ENCODE measurements at places on chromosomes 13 and 19.

- DNase-seq = peak; percentile 10
These were observed 15.7 kb downstream of the RANBP3 start for GRCh38 chr19:5961969-5962945.

DNA sequence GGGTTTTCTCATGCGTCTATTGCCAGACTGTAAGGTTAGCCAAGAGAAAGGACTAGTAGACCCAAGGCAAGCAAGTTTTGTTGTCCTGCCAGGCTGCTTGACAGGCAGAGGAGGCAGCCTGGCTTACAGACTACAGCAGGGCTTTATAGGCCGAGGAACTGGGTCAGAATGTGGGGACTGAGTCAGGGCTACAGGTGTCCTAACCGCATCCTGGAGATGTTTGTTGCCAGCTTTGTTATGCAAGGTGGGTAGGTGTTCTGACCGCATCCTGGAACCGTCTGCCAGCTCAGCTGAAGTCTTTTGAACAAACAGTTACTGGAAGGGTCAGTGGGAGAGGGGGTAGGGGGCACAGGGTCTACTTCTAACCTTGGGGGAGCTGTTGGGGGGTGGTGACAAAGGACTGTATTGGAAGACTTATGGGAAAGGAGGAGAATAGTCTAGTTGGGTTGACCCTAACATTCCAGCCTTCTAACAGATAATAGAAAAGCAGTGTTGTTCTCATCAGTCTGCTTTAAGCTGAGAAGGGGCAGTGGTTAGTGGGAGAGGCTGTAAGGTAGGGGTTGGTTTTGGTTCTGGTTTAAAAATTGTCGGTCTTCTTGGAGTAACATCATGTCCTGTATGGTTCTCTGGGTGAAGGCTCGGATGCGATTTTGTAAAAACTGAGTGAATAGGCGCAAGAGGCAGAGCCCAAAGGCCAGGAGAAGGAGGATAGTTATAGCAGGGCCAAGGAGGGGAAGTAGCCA is 913.8 kb upstream of the SLITRK5 start:
- DNase-seq = no peak

GRCh38 chr13:89755729-89756492 is 1591.6 kb upstream of the MIR17HG start:
- DNase-seq = no peak

GRCh38 chr19:5078666-5079065 is 109.8 kb downstream of the KDM4B start:
- no peak for DNase-seq

DNA sequence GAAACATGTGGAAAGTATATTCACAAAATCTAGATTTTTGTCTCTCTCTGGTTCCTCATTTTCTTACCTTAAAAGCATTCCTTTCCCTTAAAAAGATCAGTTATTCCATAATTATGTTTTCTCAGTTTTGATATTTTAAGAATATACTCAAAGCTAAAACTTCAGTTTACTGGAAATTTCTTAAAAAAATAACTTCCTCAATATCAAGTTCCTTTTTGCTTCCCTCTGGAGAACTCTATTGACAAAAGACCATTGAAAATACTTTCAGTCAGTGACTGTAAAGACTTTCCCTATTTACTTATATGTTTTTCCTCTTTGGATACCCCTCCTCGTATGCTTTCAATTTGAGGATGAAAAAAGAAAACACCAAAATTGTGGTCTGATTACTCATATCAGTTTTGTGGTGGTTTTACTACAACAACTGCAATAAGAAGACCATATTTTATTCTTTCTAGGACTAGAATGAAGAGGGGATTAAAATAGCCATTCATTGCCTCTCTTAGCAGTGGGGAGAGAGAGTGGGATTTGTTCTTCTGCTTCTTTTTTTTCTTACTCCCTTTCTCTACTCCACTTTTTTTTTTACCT is 113.2 kb downstream of the ESD start:
- DNase-seq = no peak

- DNase-seq = no peak
These were observed 349.7 kb downstream of the LIG4 start for GRCh38 chr13:107865643-107866031.

- DNase-seq = no peak
These were observed 24.3 kb downstream of the COLGALT1 start for GRCh38 chr19:17579661-17580244.

GRCh38 chr19:18294467-18294864 is 13.0 kb upstream of the JUND start:
- DNase-seq = peak; percentile 29

GRCh38 chr19:9875796-9876195 is 40.7 kb downstream of the PIN1 start:
- DNase-seq = no peak

- no peak for DNase-seq
These were observed at the start of gene TLE5 for GRCh38 chr19:3062165-3063105. TLE5 (minus strand) TSS chr19:3062495; CDS start chr19:3062200, 295 bp downstream.

- DNase-seq = peak; percentile 46
These were observed 13.5 kb upstream of the TPM4 start for GRCh38 chr19:16062789-16063188.

- DNase-seq = no peak
These were observed 1636.8 kb downstream of the PCDH9 start for GRCh38 chr13:65593298-65593874.

- no peak for DNase-seq
These were observed 2.5 kb downstream of the ITPKC start for GRCh38 chr19:40719414-40719894.

DNA sequence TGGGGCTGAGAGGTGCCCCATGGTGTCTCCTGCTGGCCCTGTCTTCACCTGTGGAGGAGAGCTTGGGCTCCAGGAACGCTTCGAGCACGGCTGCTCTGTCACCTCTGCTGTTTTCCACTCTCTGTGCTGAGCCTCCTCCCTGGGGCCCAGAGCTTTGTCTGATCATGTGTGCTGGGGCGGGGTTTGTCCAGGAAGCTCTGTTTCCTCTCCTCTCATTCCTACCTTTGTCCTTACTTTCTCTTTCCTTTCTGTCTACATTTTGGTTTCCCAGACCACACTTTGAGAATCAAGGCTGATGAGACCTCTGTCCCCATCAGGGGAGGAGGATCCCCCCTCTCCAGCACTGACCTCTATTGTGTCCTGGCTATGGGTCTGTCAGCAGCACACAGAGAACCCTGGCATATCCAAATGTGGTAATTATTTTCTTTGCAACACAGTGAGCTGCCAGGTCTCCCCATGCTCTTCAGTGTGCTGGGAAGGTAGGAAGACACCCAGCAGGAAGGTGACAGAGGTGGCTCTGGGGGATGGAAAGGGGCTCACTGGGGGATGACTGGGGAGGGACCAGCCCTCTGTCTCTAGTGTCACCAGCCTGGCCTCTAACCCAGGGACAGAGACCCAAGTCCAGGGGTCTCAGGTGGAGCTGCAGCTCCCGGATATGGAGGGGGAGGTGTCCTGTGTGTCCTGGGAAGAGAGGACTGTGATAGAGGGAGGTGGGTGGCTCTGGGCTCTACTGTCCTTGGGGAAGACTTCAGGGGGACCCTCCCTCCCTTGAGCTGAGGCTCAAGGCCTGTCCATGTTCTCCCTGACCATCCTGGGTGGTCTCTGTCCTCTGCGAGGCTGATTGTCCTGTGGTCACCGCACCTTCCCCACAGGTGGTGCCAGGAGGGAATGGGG is at the start of gene CEACAM1:
Gene CEACAM1, minus strand, starts transcription at position 128 of the 894 bp plus-strand sequence. Its CDS starts 107 bp downstream, at position 21.
- DNase-seq = no peak

DNA sequence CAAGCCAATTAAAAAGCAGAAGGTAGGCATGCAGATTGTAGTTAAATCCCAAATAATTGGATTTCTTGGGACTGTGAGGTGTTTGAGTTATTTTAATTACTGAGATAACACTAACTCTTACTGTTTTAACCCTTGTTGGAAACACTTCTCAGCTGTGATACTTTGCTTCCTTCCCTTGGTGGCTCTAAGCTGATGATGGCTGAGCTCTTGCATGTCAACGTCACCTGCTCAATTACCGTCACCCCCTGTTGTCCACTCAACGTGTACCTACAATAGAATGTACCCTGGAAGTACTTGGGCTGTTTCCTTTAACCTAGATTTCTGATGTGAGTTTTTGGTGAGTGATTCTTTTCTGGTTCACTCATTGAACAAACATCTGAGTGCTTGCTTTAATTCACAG is 303.4 kb downstream of the SLC7A1 start:
- no peak for DNase-seq

- no peak for DNase-seq
These were observed at the start of gene SYDE1 for GRCh38 chr19:15107061-15108010. SYDE1 (plus strand) TSS chr19:15107401; CDS start chr19:15107434, 33 bp downstream.

DNA sequence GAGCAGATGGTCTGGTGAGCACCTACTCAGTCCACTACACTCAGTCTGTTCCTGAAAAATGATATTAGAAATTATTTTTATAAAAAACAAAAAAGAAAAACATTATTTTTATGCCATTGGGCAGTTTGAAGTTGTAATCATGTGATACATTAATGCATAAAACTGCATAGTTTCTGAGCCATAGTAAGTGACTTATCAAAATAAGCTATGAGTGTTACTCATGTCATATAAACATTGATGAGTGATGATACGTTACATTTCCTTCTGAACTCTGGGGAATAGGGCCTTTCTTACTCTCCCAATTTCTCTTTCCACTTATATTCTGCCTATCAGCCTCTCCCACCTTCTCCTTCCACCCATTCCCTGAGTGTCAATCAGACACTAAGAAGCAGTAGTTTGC is 8.9 kb downstream of the ZNF805 start:
- no peak for DNase-seq

GRCh38 chr13:24875566-24875965 is 111.6 kb downstream of the RNF17 start:
- no peak for DNase-seq

- DNase-seq = no peak
These were observed 957 bp downstream of the NUMBL start for GRCh38 chr19:40689339-40690049.

DNA sequence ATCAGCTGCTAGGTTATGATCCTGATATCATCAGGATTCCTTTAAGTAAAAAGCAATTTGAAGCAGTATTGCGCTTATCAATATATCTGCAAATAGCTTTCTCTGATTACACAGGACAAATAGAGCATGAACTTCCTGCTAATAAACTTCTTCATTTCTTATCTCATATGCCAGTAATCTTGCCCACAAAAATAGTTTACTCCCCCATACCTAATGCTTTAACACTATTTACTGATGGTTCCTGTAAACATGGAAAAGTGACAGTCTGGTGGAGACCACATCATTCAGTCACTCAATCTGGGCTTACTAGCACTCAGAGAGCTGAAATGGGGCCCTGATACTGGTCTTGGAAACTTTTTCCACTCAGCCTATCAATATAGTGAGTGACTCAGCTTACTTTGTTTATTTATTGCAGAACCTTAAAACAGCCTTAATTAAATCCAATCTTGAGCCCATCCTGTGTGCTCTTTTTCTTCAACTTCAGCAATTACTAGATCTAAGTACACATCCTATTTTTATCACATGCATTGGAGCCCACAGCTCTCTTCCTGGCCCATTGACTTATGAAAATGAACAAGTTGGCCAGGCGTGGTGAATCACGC is 1464.3 kb downstream of the UQCRFS1 start:
- DNase-seq = no peak

DNA sequence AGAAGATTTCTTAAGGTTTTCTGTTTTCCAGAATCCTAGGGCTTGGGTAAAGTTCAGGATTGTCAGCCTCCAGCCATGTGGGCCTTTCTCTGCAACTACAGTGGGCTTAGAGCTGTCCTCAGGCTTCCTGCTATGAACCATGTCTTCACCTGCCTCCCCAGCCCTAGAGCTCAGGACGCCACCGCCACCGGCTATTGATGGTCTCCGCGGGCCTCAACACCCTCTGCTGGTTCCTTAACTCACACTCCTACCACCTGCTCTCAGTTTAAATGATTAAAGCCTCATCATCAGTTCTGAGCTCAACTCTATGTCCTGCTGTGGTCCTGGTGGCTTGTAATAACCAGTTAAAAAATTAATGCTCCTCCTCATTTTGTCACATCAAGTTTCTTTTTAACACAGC is 221.0 kb downstream of the EFNB2 start:
- DNase-seq = no peak

GRCh38 chr19:9381361-9381785 is 18.6 kb downstream of the ZNF177 start:
- DNase-seq = no peak

- no peak for DNase-seq
These were observed 2.6 kb upstream of the HAUS5 start for GRCh38 chr19:35609851-35610353.

- DNase-seq = no peak
These were observed 4.3 kb downstream of the DMKN start for GRCh38 chr19:35509018-35509652.

DNA sequence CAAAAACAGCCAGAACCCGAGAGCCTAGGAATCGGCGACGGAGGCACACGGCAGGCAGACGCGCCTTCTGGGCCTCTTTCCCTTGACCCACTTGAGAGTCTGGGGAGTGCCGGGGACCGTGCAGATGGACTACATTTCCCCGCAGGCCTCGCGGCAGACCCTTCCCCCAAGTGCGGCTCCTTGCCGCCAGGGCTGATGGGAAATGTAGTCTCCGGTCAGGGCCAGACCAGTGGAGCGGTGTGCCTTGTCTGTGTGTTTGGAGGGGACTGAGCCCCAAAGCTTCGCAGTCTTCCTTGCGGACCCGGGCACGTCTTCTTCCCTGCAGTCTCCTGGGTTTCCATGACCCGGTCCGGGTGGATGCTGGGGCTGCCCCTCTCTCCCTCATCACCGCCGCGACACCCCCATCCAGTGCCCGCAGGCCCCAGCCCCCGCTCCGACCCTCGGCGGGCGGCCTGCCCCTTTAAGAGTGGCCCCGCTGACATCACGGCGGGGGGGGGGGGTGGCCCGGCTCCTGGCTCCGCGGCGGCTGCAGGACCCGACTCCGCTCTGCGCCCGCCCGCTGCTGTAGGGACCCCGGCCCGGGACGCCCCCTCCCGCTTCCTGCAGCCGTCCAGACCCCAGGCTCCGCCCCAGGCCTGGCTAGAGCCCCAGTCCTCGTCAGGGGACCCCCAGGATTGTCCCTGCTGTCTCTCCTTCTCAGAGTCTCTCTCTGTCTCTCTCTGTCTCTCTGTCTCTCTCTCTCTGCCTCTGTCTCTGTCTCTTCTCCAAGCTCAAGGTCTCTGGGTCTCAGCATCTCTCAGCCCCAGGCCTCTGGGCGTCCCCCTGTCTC is 758 bp upstream of the CACNG7 start:
- no peak for DNase-seq

- DNase-seq = no peak
These were observed 650.8 kb upstream of the KLF12 start for GRCh38 chr13:74784959-74785358.

GRCh38 chr19:50325310-50326100 is 3.7 kb downstream of the KCNC3 start:
- DNase-seq = peak; percentile 64

- no peak for DNase-seq
These were observed 8.7 kb downstream of the CD177 start for GRCh38 chr19:43362179-43362578.

- DNase-seq = peak; percentile 64
These were observed 42.5 kb downstream of the CELF5 start for GRCh38 chr19:3266792-3267514.

- DNase-seq = no peak
These were observed 7.5 kb upstream of the ZNF525 start for GRCh38 chr19:53357821-53358581.

Data from NCI-H524 (cell line).